ENCODE measurements at places on chromosomes 7 and 10.
A peak's percentile ranks its signal among the peaks of the same experiment; 100 is the strongest.

DNA sequence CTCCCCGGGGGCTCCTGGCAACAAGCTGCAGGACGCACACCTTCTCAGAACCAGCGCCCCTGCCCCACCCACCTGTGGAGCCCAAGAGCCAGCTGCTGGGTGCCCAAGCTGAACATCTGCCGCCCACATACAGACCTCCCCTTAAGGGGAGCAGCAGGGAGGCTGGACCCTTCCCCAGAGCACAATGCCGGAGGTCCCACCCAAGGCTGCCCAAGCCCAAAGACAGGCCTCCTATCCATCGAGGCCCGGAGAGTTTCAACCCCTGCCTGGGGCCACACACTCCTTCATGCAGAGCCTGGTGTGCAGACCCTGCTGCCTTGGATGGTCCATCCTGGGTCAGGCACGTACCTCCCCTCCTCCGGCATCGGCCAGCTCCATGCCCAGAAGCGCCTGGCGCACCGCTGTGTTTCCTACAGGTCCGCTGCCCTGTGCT lies 48.7 kb downstream of the VIPR2 start:
- DNase-seq = no peak

- DNase-seq = no peak
These were observed 30.4 kb downstream of the LYZL1 start for GRCh38 chr10:29319205-29319781.

DNA sequence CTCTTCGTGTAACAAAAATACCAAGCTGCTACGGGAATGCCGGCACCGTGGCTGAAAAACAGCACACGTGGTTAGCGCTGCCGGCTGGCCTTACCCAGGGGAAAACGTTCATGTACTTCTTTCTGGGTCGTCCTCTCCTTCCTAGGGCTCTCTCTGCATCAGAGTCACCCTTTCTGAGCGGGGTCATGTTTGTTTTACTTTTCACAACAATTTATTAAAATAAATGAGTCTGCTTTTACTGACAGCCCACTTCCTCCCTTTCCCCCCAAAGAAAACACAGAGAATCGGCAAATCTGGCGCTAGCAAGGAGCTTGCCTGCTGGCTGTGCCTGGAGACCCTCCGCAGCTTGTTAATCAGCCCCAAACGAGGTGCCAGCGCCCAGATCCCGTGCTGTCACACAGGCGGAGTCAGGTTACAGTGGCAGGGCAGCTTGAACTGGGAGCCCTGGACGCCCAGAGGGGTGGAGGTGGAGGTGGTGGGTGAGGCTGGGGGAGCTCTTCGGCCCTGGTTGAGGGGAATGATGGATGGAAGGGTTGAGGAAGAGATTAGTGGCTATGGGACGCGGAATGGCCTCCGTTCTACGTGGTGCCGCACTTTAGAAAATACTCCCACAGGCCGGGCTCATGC lies 162.2 kb upstream of the TNS3 start:
- no peak for DNase-seq

GRCh38 chr10:117936566-117936965 lies 110.2 kb downstream of the RAB11FIP2 start:
- no peak for DNase-seq

GRCh38 chr10:44968091-44968490 lies 8.5 kb downstream of the RASSF4 start:
- DNase-seq = no peak

- DNase-seq = no peak
These were observed 85.3 kb upstream of the MGMT start for GRCh38 chr10:129381741-129382140.

GRCh38 chr7:120529736-120530135 lies 256.8 kb downstream of the KCND2 start:
- DNase-seq = no peak

DNA sequence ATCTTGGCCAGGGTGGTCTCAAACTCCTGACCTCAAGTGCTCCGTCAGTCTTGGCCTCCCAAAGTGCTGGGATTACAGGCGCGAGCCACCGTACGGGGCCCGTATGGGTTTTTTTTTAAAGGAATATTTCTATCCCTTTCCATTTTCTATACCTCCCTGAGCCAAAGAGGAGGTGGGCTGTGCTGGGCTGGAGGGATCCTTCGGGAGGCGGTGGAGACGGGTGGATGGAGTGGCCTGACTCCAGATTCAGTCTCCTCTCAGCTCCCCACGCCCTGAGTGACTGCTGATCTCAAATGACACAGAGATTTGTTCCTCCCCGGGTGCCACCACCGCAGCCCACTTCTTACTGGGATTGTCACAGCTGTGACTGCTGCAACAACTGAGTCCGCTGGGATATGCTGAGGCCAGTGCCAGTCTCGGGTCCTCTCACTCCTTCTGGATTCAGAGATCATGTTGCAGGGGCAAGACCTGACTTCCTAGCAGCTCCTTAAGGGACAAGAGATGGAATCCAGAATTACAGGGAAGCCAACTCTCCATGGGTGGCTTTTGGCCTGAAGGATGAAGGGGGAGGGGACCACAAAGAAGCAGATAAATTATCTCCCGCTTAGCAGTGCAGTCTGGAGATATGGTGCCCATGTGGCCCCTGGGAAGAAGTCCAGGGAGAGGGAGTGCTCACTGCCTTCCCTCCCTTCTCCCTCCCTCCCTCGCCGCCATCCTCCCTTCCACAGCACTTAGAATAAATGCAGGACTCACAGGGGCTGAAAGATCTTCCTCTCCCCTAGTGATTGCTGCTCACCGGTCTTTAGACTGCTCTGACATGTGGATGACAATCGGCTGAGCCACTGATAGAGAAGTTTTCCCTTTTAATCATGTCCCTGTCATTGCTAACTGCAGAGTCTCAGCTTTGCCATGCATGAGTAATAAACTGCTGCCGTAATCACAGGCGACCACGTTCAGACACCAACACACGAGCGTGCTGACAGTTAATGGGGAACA lies 14.3 kb downstream of the GALNT17 start:
- DNase-seq = no peak

GRCh38 chr7:24141874-24142509 lies 142.0 kb upstream of the NPY start:
- no peak for DNase-seq

DNA sequence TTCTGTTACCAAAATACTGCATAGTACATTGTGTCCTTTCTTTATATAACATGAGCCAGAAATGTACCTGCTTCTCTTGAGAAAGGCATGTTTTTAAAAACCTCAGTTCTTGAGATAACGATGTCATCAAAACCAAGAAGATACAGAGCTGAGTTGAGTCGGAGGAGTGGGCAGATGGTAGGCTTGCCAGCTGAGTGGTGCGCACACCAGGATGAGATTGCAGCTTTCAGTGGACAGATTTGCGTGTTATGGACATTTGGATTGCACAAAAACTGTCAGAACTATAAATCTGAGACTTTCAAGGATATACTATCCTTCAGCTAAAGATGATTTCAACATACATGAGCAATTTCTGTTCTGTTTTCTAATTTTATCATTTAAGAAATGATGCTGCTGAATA lies 25.0 kb downstream of the PRKAR2B start:
- no peak for DNase-seq

DNA sequence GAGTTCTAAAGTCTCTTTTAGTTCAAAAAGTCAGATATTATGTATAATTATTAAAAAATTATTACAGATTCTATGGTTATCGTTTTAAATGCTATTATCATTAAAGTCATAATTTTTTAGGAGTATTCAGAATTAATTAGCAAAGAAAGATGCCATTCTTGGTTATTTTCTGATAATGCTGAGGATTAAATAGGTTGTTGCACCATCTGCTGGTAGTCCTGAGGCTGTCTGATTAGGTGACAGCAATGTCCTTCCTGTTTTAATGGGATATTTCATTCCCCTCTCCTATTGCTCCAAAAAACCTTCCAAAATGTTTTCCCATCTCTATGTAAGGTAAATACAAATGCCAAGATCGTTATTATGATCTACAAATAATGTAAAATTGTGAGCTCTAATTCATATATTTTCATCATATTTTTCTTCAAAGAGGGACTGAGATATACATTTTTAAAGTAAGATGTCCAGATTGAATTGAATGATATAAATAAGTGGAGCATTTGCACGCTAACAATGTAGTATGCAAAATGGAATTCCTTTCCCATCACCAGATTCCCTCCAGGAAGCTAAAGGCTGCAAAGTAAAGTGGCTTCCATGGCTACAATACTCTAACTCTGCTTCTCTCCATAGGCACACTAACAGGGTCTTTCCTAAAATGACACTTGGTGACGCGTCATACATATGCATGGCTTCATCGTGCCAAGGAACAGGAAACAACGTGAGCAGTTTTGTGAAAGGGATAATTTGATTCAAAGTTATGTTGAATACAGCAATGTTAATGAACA lies 58.8 kb upstream of the AKR1E2 start:
- no peak for DNase-seq

DNA sequence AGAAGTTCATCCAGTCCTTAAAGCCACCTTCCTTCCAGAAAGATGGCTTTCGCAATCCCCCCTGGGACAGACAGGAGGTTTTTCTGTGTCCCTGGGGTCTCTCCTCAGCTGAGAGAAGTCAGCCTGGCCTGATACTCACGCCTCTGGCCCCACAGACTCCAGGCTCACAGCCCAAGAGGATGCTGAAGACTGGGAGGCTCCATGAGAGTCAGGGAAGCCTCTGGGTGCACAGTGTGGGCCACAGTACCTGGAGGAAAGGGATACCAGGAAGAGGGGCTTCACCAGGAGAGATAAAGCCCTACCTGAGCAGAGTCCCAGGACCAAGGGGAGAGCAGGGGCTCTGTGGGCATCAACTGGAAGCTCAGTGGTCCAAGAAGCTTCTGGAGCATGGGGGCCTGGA lies 324.4 kb downstream of the GRID1 start:
- DNase-seq = no peak

DNA sequence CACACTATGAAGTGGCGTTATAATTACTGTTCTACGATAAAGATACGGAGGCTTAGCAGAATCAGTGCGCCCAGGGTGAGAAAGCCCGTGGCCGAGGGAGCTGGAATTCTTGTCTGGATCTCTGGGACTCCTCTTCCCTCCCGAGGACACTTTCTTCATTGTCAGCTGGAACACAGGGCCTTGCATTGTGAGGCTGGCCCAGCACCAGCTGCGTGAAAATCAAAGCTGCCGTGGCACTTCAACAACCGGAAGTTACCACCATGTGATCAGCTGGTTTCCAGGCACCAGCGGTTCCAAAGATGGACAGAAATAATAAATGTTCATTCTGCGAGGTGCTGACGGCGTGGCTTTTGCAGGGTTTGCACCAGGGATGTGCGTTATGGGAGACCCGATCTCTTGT lies 234.0 kb upstream of the PITRM1 start:
- no peak for DNase-seq

GRCh38 chr7:24307326-24307725 lies 23.3 kb downstream of the NPY start:
- no peak for DNase-seq

DNA sequence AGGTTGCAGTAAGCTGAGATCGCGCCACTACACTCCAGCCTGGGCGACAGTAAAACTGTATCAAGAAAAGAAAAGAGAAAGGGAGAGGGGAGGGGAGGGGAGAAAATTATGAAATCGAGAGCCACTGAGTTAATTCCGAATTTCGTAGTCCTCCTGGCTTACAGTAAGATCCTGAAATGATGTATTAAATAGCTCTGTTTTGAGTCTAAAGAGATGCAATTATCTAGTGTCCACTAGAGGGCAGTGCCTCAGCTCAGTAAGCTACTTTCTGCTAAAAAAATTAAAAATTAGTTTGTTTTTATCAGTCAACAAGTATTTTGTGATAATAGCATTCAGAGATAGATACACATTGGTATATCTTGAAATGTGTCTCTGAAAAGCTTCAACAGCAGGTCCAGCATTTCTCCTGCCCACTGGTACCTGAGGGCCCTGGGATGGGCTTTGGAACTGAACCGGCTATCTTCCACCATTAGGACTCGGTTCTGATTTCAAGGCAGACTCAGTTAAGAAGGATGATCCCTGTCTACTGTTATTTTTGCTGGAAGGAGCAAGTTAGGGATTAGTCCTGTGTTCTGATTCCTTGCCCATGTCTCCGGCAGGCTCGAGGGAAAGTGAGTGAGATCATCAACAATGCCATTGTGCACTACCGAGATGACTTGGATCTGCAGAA lies 19.5 kb downstream of the TSPAN33 start:
- DNase-seq = peak; percentile 25

- DNase-seq = no peak
These were observed 368.3 kb downstream of the SFMBT2 start for GRCh38 chr10:7042419-7043054.

GRCh38 chr7:147915781-147916180 lies 674.8 kb upstream of the C7orf33 start:
- DNase-seq = no peak

DNA sequence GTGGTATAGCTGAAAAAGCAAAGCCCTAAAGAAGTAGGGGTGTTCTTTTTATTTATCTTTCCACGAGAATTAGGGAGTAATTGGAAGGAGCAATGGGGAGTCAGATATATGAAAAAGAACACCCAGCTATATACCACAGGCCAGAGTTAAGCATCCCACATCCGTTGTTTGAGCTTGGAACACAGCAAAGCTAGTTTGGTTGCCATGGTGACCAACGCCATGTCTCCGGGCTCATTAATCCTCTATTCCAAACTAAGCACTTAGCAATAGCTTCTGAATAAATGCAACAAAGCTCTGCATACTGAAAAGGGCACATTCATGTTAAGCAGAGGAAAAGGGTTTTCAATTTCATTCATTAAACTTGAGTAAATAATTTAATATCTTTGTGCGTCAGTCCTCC lies 23.5 kb downstream of the ASB4 start:
- peak; percentile 88 for DNase-seq

GRCh38 chr7:93284908-93285307 lies 52.7 kb downstream of the VPS50 start:
- DNase-seq = no peak

- no peak for DNase-seq
These were observed 330.4 kb downstream of the ARL4A start for GRCh38 chr7:13017881-13018280.

DNA sequence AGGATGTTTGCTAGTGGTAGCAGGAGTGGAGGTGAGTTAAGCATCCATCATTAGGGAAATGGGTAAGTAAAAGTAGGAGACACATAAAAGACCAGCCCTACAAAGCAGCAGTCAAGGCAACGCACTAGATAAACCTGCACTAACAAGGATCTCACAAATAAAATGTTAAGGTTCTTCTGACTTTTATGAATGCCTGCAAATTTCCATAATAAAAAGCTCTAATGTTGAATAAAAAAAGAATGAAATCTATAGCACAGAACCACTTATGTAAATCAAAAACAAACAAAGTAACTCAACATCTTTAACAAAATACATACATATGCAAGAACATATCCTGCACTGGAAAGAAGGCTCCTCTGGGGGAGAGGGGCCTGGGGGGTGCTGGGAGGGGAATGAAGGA lies 4.6 kb downstream of the SGMS1 start:
- no peak for DNase-seq

- no peak for DNase-seq
These were observed 42.9 kb upstream of the TCERG1L start for GRCh38 chr10:131354380-131354779.

DNA sequence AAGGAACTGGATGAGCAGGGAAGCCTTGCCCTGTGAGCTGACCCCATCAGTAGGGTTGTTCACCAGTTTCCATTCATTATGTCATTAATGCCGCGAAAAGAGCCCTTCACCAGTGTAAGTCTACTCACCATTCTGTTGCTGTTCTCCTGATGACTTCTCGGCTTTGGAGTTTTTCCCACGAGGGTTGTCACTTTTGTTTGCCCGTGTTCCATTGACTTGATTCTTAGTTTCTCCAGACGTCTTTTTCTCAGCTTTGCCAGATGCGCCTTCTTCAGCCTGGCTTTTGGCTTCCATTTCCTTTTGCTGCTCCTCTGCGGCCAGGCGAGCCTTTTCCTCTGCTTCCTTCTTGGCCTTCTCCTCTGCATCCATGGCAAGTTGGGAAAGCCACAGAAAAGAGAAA lies 128.8 kb downstream of the PPP1R17 start:
- DNase-seq = no peak
